Karpas-422 (cell line): ENCODE measurements at places on chromosomes 6 and 20. TPM values are rescaled to one million over a fixed set of nuclear protein-coding genes. Genes with fewer than 3 reads are reported as not detected.

MLIP gene
- not detected in 2 replicates for total RNA-seq

TSPO2 gene
- total RNA-seq = not detected in 2 replicates

MC3R gene
- not detected in 2 replicates for total RNA-seq

UBE2V1 gene
- total RNA-seq = 76.7 and 95.6 TPM in 2 replicates

TULP1 gene
- not detected in 2 replicates for total RNA-seq

TFEB gene
- 72.3 and 117 TPM in 2 replicates for total RNA-seq

- no peaks in the 10 kb centered on the region for H3K4me1 ChIP-seq
- H3K27ac ChIP-seq = no peak overlapping the region
- DNase-seq = no peak
- H3K27me3 ChIP-seq = no peaks in the 10 kb centered on the region
- no peaks in the 10 kb centered on the region for H3K36me3 ChIP-seq
Observed at GRCh38 chr6:169286961-169287360, 33.3 kb upstream of the THBS2 start.

DNA sequence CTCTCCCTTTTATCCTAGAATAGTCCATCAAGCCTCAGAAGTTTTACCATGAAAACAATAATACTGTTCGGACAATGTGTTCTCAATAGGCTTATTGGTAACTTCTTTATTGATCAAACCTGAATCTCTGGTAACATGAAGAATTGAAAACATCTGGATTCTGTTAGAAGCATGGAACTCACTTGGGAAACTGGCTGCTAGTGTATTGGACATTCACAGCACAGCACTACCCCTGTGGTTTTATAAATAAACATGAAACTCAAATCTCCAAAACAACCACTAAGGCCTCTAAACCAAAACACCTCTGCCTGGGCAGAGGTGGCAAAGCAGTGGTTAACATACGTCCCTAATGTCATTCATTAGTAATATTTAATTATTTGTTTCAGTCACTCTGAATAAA is 157.6 kb upstream of the KCNQ5 start:
- no peaks in the 10 kb centered on the region for H3K4me1 ChIP-seq
- no peak overlapping the region for H3K4me3 ChIP-seq
- no peak for DNase-seq
- no peaks in the 10 kb centered on the region for H3K27me3 ChIP-seq
- H3K36me3 ChIP-seq = no peaks in the 10 kb centered on the region

DNA sequence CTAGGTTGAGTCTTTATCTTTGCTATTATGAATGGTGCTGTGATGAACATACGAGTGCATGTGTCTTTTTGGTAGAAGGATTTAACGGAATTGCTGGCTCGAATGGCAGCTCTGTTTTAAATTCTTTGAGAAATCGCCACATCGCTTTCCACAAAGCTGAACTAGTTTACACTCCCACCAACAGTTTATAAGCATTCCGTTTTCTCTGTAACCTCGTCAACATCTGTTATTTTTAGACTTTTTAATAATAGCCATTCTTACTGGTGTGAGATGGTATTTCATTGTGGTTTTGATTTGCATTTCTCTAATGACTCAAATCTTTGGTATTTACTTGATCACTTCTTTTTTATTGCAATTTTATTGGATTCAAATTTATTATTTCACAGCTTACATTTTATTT is 117.4 kb upstream of the HDGFL1 start:
- H3K4me3 ChIP-seq = no peak overlapping the region
- no peaks in the 10 kb centered on the region for H3K4me1 ChIP-seq
- no peak overlapping the region for H3K27ac ChIP-seq
- no peak for DNase-seq
- no peaks in the 10 kb centered on the region for H3K27me3 ChIP-seq

GRCh38 chr6:119129148-119129967 is 50.9 kb upstream of the FAM184A start:
- no peak overlapping the region for H3K27ac ChIP-seq
- H3K27me3 ChIP-seq = no peaks in the 10 kb centered on the region
- DNase-seq = peak; percentile 89
- H3K36me3 ChIP-seq = no peaks in the 10 kb centered on the region

GRCh38 chr6:168208854-168209253 is 110.7 kb downstream of the DACT2 start:
- no peaks in the 10 kb centered on the region for H3K27me3 ChIP-seq
- no peak for DNase-seq
- H3K36me3 ChIP-seq = no peaks in the 10 kb centered on the region

DNA sequence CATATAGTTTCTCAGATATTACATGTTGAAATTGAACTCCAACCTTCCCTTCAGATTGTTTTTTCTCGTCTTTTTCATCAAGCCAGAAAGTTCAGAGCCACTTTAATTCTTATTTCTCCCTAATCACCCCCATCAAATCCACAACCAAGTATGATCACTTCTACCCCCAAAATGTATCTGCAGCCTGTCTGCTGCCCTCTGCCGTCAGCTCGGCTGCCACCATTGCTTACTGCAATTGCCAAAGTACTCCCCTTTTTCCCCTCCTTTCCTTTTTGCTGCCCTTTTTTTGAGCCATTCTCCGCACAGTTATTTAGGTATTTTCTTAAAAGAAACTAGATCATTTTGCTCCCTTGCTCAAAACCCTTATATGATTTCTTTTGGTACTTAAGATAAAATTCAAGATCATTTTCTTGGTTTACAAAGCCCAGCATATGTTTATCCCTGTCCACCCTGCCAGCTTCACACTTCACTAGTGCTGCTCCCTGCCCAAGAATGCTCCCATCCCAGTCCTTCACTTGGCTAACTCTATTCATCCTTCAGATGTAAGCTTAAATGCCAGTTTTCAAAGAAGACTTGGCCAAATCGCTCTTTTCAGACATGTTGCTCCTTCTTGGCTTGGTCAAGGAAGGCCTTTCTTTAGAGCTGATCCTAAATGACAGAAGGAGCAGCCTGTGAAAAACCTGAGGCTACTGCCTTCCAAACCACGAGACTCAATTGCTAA is 63.7 kb downstream of the SH3BGRL2 start:
- H3K4me1 ChIP-seq = no peaks in the 10 kb centered on the region
- H3K36me3 ChIP-seq = no peaks in the 10 kb centered on the region

DNA sequence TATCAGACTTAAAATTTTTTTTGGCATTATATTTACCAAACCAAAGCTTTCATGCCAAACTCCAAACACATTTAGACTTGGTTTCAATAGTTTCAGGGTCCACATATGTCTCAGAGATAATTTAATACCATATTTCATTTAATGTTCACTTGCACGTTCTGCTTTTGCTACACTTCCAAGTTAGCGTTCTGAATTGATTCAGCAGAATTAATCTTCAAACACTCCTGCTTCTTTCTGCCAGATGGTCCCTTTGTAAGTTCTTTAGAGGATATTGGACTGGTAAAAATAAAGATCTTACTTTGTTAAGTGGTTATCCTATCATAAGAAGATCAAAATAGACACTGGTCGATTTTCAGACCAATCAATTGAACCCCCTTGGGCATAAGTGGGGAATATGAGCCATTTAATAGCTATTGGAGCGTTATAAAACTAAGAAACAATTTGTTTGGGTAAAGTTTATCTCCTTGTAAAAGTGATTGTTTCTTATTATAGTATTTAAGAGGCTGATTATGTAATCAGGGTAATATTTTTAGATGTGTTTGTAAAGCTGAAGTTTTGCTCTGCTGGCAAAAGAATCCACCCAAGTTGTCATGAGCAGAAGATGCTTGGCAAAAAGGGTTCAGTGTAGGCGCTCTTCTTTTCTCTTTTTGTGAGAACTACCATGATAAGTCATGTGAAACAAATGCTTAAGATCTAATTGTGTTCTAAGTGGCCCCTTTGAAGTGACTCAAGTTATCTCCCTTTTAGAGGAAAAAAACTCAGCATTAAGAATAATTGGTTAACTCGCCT is 92.2 kb downstream of the MCHR2 start:
- no peak overlapping the region for H3K4me3 ChIP-seq
- no peaks in the 10 kb centered on the region for H3K36me3 ChIP-seq
- no peak for DNase-seq
- H3K27ac ChIP-seq = no peak overlapping the region
- H3K4me1 ChIP-seq = no peaks in the 10 kb centered on the region

DNA sequence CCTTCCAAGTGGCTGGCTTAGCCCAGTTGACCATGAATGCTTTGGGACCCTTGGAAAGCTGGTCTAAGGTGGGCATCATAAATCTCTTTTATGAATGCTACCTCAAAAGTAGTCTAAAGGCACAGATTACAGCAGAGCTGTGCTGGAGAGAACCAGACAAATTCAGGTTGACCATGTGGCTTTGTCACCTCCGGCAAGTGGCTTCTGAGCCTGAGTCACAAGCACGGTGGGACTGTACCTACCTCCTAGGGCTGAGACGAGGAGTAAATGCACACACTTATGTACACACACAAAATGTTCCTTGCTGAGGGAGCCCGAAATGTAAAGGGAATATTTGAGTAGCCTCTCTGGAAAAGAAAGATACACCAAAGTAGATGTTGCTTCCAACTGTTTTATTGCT is 155.9 kb downstream of the NFATC2 start:
- peak; percentile 72 for DNase-seq
- H3K27me3 ChIP-seq = no peaks in the 10 kb centered on the region
- peaks cover 26% of the 10 kb centered on the region; the same call in 1 of the 2 replicates for H3K36me3 ChIP-seq
- peaks cover 86% of the 10 kb centered on the region for H3K4me1 ChIP-seq
- peak overlapping the region; percentile 99 for H3K27ac ChIP-seq

DNA sequence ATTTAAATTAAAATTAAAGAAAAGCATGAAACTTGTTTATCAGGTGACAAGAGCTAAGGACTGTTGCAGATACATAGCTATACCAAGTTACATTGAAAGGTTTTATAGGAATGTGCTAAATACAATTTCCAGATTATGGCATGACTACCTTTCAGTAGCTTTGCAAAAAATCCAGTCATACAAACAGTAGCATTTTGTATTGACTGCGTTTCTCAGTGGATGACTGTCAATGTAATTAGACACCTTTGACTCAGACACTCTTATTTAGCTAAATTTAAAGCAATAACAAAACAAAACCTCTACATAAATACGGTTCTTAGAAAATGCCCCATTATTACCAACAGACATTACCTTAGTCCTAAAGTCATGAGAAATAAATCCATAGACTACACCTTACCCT is 275.8 kb upstream of the RUNX2 start:
- peaks cover 3% of the 10 kb centered on the region; the same call in 1 of the 2 replicates for H3K4me1 ChIP-seq
- H3K36me3 ChIP-seq = no peaks in the 10 kb centered on the region

DNA sequence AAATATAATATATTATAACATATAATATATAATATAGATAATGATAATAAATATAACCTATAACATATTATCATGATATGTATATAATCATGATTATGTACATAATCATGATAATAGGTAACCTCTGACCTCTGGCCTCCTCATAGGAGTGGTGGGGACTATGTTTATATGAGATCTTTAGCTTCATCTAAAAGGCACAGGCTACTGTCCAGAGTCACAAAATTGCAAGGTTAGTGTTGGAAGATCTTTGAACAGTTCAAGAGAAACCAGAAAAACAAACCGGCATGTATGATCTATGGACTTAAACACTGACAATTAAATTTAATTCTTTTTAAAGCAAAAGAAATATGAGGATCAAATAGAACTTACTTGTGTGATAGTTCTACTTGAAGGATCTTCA is 55.7 kb upstream of the TINAG start:
- no peaks in the 10 kb centered on the region for H3K27me3 ChIP-seq
- DNase-seq = no peak
- no peak overlapping the region for H3K27ac ChIP-seq
- no peaks in the 10 kb centered on the region for H3K36me3 ChIP-seq
- H3K4me3 ChIP-seq = no peak overlapping the region

DNA sequence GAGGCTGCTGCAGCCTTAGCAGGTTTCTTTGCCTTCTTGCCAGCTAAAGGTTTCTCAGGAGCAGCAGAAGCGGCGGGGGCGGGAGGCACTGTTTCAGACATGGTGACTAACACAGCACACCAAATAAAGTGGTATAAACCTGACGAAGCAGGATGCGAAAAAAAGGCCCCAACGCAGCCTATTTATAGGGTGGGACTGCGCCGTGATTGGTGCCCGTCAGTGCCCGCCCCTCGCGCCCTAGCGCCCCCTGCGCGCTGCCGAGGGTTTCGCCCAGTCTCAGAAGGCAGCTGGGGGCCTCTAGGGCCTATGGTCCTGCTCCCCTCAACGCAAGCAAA is 55.0 kb downstream of the TRIM38 start:
- no peak overlapping the region for H3K27ac ChIP-seq
- H3K36me3 ChIP-seq = no peaks in the 10 kb centered on the region
- H3K27me3 ChIP-seq = no peaks in the 10 kb centered on the region

DNA sequence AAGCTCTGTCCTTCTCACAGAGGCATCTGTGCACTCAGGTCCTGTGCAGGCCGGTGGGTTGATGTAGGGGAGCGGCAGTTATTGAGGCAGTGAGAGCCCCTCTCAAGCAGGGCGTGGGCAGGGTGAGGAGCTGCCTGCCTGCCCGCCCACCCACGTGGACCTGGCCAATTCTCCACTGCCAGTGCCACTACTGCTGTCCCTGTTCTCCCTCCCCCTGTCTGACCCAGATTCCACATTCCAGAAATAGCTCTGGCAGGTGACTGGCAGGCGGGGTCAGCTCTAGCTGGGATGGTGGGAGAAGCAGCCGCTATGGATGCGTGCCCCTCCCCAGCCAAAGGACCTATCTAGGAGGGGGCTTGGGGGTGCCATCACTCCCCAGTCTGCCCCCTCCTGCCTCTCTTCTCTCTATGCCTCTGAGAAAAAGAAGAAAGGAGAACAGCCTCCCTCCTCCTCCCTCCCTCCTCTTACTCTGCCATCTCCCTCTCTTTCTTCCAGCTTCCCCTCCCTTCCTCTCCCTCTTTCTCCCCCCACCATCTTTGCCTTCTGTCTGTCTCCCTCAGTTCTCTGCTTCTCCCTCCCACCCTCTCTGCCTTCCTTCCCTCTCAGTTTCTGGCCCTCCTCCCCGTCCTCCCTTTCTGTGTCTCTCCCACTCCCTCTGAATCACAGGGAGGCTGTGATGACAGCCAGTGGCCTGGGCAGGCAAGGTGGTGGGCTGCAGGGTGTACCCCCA is 86.5 kb upstream of the MYL9 start:
- H3K4me3 ChIP-seq = no peak overlapping the region
- no peaks in the 10 kb centered on the region for H3K36me3 ChIP-seq
- no peaks in the 10 kb centered on the region for H3K4me1 ChIP-seq
- no peaks in the 10 kb centered on the region for H3K27me3 ChIP-seq

DNA sequence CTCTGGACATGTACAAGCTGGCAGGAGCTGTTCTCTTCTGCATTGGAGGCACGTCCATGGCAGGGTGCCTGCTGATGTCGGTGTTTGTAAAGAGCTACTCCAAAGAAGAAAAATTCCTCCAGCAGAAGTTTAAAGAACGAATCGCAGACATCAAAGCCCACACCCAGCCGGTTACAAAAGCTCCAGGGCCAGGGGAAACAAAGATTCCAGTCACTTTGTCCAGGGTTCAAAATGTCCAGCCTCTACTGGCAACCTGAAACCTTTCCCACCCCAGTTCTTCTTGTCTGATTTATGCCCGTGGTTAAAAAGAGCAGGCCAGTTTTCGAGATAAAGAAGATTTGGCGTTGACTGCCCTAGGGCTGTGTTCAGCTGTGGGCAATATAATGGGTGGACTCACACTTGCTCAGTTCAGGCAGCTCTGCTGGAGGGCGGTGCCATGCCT is 19.7 kb downstream of the NRSN1 start:
- H3K27me3 ChIP-seq = no peaks in the 10 kb centered on the region
- H3K4me1 ChIP-seq = no peaks in the 10 kb centered on the region
- no peaks in the 10 kb centered on the region for H3K36me3 ChIP-seq

GRCh38 chr20:47843886-47844567 is 58.7 kb upstream of the SULF2 start:
- no peak for DNase-seq
- H3K4me3 ChIP-seq = no peak overlapping the region
- no peaks in the 10 kb centered on the region for H3K36me3 ChIP-seq
- H3K27ac ChIP-seq = no peak overlapping the region
- no peaks in the 10 kb centered on the region for H3K27me3 ChIP-seq
